ENCODE measurements at places on chromosomes 16 and 17.

DNA sequence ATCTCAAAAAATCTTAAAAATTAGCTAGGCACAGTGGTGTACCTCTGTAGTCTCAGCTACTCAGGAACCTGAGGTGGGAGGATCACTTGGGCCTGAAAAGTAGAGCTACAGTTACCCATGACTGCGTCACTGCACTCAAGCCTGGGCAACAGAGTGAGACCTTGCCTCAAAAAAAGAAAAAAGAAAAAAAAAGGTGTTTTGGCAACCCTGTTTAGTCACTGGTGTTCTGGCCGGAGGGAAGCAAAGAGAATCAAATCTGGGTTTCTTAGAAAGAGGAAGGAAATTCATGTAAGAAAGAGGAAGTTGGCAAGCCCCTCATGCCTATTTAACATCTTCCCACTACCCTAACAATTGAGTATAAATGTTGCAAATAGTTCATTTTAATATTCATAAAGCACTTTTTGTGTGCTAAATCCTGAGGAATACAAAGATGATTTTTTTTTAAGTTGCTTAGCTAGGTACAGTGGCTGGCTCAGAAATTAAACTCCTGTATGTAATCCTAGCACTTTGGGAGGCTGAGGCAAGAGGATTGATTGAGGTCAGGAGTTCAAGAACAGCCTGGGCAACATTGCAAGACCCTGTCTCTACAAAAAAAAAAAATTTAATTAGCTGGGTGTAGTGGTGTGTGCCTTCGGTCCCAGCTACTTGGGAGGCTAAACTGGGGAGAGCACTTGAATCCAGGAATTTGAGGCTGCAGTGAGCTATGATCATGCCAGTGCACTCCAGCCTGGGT, 6.5 kb upstream of the USP32 start:
- DNase-seq, result no peak

- no peak for DNase-seq
These were observed 85.9 kb downstream of the SPAG9 start for GRCh38 chr17:51034800-51035199.

- no peak for DNase-seq
These were observed 60.9 kb downstream of the MPRIP start for GRCh38 chr17:17103160-17103559.

DNA sequence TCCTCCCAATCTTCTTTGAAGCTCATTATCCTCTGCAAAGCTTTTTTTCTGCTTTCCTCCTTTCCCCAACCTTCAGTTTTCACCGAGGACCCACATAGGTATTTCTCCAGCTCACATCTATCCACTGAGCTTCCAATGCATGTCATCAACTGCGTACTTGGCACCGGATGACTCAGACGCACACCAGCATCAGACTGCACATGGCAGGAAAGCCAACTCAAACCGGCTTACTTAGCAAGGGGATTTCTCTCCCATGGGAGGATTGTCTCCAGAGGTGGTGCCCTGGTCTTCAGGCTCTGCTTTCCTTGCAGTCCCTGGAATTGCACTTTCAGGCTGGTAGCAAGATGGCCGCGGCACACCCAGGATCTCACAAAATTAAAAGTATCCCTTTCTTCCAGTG, 1.7 kb upstream of the AKTIP start:
- peak; percentile 48 for DNase-seq

DNA sequence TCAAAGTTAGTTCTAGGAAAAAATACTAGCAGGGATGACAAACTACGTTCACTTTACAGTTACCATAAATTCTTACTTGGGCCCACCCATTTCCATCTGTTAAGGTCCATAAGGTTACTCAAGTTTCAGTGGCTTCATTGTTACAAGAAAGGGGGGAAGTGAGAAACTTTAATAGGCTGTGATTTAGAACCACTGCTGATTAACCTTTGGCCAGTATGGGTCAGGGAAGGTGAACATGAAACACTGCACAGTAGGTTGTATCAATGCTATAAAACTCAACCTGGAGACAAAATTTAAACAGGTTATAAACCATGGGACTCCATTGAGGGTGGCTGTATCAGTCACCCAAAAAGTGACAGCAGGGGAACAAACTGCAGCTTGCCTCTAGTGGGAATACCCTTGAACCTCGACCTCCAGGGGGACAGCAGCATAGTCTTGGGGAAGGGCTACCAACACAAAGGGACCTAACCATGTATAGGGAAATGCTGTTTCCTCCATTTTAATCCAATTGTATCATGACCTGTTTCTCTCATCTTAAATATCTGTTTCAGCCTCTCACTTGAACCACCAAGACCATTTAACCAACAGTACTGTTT, 10.4 kb downstream of the PTRH2 start:
- no peak for DNase-seq

DNA sequence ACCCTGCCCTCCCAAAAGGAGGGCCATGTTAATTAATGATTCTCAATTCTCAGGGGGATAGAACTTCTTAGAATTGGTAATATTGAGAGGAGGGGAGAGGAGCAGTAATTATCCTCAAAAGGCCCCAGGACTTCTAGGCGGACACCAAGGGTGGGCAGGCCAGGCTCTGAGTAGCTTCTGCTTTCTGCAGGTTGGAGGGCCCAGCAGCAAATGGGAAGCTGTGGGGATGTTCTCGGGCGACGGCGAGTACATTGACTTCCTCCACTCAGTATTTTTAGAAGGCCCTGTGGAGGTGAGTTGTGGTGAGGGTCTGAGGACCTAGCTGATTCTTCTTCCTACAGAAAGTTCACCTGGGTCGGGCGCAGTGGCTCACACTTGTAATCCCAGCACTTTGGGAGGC, 57.5 kb downstream of the DNAH2 start:
- DNase-seq, result no peak

DNA sequence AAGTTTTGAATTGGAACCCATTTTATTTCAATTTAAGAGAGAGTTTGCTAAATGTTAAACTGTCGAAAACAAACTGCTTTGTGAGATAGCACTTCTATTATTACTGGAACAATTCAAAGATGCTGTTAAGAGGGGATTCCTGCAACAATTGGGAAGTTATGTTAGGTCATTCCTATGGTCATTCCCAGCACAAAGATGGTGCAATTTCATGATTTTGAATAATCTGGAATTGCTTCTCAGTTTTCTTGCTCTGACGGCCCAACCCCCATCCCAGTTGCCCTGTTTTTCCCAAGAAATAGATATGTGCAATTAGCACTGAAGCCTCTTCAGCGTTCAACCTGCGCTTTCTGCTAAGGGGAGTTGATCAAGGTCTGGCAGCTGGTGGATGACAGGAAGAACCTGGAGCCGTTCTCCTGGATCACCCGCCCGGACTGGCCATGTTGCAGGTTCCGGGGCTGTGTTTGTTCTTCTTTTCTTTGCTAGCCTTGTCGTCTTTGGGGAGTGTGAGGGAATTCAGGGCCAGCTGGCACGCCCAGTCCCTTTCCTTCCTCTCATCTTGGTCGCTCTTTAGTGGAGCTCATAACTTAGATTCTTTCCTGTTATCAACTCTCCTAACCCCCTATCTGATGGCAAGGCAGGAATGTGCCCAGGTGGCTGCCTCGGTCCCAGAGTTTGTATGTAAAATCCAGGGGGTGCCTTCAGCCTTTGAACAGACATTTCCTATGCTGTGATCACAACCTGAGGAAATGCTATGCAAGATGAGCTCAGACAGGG, 29.0 kb upstream of the IRF8 start:
- no peak for DNase-seq

DNA sequence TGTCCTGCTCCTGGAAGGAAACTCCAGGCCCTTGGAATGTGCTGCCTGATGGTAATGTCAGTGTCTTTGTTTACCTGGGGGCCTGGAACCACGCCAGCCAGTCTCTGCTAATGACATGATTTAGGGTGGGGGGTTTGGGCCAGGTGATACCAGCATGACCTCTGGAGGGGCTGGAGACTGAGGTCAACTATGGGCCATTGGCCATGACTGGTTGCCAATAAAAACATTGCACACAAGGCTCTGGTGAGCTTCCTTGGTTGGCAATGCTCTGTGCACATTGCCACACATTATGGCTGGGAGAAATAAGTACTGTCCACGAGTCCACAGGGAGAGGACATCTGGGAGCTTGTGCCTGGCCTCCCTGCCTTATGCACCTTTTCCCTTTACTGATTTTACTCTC, 52.5 kb downstream of the LITAF start:
- DNase-seq, result no peak

DNA sequence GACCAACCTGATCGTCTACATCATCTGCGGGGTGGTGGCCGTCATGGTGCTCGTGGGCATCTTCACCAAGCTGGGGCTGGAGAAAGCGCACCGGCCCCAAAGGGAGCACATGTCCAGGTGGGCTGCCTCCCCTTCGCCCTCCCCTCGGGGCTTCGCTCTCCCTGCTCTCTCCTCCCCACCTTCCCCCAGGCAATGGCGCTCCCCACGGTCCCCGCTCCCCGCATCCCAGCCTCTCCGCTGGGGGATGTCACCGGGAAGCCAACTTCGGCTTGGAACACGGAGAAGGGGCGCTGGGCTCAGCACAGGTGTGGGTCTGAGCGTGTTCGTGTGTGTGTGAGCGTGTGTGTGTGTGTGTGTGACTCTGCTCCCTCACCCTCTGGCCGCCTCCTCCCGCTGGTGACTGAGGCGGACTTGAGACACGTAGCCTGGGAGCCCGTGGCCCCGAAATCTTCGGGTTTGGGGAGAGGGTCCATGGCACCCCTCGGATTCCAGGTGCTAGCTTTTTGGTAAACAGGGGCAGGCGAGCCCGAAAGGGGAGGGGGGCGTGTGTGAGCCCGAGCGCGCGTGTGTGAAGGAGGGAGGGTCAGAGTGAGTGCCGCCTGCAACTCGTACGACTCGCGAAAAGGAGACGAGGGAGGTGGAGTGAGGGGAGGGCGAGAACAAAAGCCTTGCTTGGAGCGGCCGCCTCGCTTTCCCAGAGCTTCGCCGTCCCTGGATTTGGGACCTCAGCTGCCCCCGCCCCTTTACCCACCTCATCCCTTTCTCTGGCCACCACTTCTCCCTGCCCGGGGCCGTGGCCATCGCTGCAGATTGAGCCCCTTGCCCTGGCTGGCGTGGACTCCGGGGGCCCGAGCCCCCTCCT, 1.3 kb downstream of the SHISA9 start:
- DNase-seq, result no peak

DNA sequence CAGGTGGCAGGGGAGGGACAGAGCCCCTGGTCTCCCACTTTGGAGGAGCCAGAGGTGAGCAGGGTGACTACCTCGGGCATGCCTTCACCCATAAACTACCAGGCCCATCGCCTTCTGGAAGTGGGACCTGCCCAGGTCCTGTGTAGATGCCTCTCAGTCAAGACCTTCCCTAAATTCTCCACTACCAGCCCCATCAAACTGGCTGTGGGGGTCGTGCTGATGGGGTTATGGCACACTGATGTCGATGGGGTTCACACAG, 5.8 kb upstream of the RAB37 start:
- DNase-seq, result no peak

DNA sequence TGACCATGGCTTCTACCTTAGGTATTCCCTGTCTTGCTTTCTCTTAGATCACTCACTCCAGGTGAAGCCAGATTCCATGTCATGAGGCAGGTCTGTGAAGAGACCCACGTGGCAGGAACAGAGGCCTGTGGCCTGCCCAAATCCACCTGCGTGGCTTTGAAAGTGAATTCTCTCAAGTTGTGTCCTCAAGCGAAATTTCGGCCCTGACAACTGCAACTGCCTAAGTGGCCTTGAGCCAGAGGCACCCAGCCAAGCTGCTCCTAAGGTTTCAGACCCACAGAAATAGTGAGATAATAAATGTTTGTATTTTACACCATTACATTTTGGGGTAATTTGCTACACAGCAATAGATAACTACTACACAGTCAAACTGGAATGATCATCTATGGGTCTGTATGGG, 497.9 kb downstream of the XYLT1 start:
- no peak for DNase-seq

- DNase-seq, result no peak
These were observed 3.3 kb downstream of the CFAP20 start for GRCh38 chr16:58125781-58126335.

- DNase-seq, result no peak
These were observed 44.0 kb downstream of the PLCG2 start for GRCh38 chr16:81823111-81823510.

GRCh38 chr17:67276075-67276474, 31.1 kb upstream of the HELZ start:
- DNase-seq, result no peak

- DNase-seq, result no peak
These were observed 167.9 kb upstream of the NOL11 start for GRCh38 chr17:67549820-67550219.

DNA sequence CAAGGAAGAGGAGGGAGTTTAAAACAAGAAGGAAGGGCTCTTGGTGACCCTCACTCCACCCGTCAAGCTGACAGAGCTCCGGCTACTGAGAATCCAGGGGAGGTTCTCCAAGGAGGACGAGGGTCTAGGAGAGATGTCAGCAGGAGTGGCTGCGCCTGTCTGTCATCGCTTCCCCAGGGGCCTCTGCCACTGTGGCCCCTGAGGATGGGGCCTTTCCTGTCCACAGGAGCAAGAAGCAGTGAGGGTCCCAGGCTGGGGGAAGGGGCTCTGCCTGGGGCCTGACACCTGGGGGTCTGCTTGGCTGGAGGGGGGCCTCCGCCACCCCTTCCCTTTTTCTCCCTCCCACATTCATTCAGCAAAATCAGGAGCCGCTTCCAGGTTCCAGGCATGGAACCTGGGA, 66.5 kb upstream of the TNRC6C start:
- DNase-seq, result no peak

DNA sequence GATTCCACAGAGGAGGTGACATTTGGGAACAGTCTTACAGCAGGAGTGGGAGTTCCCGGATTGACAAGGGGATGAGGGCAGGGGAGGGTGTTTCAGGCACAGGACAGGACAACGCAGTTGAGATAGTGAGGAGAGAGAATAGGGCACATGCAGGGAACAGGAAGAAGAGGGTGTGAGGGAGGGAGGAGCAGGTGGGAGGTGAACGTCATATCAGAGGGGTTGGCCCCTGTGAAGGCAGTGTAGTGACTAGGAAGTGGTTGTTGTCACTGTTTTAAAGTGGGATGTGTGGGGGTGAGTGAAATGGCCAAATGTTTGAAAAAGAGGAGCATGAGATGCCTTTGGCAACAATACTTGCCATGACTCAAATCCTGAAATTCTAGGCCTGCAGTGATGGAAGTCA, 12.2 kb downstream of the PRKCB start:
- no peak for DNase-seq
